ENCODE measurements at places on chromosomes 12 and 14.

DNA sequence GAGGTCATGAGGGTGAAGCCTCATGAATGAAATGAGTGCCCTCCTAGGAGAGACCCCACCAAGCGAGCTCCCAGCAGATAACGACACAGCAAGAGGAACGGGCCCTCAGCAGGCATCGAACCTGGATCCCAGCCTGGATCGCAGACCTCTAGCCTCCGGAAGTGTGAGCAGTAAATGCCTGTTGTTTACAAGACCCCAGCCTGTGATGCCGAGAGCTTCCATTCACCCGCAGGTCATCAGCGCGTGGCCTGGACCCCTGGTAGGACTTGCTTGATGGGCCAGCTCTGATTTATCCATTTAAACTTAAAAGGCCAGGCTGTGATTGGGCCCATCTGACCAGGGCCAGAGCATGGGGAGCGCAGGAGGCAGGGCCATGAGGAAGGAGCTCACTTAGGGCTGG is 7.0 kb downstream of the TMEM179 start:
- no peak for DNase-seq

GRCh38 chr14:37544407-37544806 is 50.6 kb downstream of the FOXA1 start:
- no peak for DNase-seq

DNA sequence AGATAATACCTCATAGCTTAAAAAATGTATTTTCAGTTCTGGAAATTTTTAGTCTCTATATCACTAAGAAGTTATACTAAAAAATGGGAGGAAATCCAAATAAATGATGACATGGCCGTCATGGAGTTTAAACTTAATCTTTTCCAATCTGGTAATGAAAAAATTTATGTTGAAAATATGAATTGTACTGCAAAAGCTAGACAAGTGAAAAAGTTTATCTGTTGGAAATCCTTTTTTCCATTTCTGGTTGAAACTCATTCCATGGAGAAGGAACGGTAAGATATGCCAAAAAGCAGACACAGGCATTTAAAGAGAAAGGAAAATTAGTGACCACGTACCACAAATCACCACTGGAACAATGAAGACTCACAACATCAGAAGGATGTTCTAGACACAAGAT is 314.2 kb upstream of the PRICKLE1 start:
- no peak for DNase-seq

DNA sequence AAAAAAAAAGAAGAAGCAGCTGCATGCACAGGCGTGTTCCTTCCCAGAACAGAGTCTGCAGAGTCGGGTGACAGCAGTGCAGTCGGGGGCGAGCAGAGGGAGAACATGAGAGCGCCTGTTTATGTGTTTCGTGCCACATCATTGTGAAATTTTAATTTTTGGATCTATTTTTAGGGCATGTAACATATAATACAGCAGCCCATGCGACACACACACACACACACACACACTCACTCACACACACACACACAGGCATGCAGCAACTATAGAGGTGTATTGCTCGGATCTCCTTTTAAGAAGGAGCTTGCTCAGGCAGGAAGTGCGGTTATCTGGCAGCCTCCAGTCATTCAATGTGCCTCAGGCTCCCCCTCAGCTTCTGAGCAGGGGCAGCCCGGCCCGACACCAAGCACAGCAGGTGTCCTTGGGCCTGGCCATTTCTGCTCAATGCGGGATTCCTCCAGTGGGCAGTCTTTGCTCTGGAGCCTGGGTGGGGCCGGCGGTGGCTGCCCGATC is 71.8 kb downstream of the ZNF664 start:
- DNase-seq, result no peak

GRCh38 chr12:130401703-130402102 is 64.0 kb downstream of the PIWIL1 start:
- no peak for DNase-seq

DNA sequence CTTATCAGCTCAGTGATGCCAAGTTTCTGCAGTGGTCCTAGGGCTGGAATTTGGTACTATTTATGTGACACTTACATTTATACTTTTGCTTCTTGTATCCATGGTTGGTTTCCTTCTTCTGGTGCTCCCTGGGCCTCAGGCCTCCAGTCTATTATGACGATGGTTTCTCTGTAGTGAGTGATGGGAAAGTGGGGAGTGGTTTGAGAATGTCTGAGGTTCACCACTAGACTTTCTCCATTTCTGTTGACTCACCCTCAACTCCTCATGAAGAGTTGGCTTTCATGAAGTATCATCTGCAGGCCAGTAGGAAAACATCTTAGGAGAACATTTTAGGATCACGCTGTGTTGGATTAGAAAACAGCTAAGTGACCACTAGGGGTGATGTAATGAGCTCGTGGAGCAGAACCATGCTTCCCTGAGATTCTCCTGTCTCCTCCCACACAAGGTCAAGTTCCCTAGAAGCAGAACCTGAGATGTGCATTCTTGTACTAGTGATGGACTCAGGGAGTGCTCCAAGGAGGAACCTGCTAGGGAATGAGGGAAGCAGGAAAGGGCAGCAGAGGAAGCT is 32.1 kb downstream of the RPH3A start:
- DNase-seq, result no peak

Measured in sigmoid colon (tissue), 7 donors.